Dorsolateral prefrontal cortex (tissue), 122 donors: ENCODE measurements at places on chromosomes 6 and 20.

- no peak for DNase-seq
These were observed 81.3 kb downstream of the SAMD5 start for GRCh38 chr6:147589739-147590250.

DNA sequence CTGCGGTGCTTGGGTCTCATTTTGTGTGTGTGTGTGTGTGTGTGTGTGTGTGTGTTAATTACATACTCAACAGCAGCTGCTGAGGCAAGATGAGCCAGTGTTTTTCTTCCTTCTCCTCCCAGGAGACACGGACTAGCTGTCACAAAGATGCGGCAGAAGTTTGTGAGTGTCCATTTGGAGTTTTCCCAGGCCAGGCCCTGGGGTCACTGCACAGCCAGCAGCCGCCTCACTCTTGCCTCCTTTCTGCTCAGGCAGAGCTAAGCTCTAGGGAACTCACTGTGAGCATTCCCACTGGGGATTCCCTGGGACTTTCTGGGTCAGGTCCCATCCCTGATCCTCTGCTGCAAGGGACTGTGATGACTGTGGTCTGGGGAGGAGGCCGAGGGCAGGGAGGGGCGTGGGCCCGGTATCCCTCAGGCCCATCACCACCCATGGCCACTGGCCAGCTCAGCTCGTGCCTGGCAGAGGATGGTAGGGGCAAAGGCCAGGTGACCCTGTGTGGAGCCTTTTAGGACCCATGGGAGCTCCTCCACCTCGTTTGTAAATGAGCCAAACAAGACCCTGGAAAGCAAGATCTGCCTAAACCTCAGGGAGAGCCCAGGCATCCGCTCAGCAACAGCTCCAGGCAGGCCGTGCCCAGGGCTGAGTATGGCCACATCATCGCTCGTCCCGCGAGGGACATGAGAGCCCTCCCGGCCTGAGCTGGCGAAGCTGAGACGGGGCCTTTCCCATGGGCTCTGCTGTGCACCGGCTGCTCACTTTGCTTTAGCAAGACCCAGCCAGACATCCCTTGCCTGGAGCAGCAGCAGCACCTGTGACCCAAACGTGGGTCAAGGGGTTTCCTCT, 102.0 kb downstream of the PSMB1 start:
- no peak for DNase-seq

GRCh38 chr6:96963809-96964208, 39.3 kb downstream of the KLHL32 start:
- DNase-seq: no peak

GRCh38 chr6:156857573-156857972, 80.4 kb downstream of the ARID1B start:
- no peak for DNase-seq
